Skin of body (tissue), 3 donors: ENCODE measurements at places on chromosomes 13 and 19.

- DNase-seq: no peak
Measured at GRCh38 chr13:111927181-111927540, 139.8 kb upstream of the SOX1 start.

- no peak for DNase-seq
Measured at GRCh38 chr13:40618581-40619478, 47.6 kb downstream of the FOXO1 start.

- DNase-seq: no peak
Measured at GRCh38 chr13:114174529-114174961, 4.5 kb upstream of the CFAP97D2 start.

DNA sequence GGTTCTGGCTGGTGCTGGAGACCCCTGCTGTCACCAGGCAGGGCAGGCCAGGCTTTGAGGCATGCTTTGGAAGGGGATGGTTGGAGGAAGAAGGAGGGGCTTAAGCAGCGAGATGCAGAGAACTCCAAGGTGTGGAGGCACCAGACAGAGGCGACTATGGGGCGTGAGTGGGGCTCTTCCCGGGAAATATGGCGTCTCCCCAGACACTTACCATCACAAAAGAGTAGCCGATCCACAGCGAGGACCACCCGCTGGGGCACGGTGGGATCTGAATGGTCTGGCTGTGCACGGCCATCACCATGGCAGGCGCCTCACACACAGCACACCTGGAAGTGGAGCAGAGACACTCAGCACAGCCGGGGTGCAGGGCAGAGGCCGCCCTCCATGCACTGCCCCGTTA is 151.9 kb downstream of the COL4A1 start:
- no peak for DNase-seq

DNA sequence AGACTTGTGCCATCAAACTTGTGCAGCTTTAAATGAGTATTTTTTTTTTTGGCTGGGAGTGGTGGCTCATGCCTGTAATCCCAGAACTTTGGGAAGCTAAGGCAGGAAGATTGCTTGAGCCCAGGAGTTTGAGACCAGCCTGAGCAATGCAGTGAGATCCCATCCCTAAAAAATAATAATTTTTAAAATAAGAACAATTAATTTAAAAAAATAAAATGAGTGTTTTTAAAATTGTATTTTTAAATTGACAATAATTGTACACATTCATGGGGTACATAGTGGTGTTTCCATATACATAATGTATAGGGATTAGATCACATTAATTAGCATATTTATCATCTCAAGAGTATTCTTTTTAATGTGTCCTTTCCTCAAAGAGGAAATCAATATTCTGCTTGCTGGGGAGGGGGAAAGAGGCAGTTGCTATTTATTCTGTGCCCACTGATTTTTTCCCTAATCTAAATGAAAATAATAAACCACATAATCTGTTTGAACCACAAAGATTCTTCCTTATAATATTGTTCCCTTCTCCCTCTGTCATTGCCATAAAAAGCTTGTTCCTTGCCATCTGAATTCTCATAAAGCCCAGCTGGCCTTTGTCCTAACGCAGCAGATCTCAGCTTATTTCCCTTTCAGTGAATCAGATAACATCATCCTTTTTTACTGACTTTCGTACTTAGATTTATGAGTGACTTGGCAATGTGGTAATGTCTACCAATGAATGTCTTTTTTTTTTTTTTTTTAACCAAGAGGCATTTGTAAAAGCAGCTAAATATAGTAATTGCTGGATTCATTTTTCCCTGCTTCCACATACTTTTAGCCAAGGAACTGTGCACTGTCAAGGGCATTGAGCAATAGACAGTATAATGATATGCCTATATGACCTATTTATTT is 81.8 kb upstream of the RUBCNL start:
- DNase-seq: peak; percentile 31

GRCh38 chr13:106297283-106297682 is 238.2 kb downstream of the EFNB2 start:
- DNase-seq: no peak

DNA sequence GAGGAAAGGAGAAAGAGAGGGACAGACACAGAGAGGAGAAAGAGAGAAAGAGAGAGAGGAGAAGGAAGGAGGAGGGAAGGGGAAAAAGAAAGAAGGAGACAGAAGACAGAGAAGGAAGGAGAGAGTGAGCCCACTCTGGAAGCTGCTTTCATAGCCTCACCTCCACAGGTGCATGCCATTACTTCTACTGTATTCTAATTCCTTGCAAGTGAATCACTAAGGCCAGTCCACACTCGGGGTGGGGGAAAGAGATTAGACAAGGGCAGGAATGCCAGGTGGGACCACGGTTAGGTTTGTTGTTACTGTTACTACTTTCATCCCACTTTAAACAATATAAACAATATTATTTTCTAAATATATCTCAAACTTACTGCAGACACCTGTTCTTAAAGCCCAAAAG is 684.5 kb upstream of the ARGLU1 start:
- DNase-seq: no peak

GRCh38 chr13:30997697-30998096 is 65.2 kb downstream of the TEX26 start:
- DNase-seq: no peak
